ENCODE measurements at places on chromosomes 1 and 21. TPM values are rescaled to one million over a fixed set of nuclear protein-coding genes. Genes with fewer than 3 reads are reported as not detected.

OSCP1 gene
- 22.6 TPM for polyA plus RNA-seq

PRAMEF25 gene
- polyA plus RNA-seq: not detected

DNA sequence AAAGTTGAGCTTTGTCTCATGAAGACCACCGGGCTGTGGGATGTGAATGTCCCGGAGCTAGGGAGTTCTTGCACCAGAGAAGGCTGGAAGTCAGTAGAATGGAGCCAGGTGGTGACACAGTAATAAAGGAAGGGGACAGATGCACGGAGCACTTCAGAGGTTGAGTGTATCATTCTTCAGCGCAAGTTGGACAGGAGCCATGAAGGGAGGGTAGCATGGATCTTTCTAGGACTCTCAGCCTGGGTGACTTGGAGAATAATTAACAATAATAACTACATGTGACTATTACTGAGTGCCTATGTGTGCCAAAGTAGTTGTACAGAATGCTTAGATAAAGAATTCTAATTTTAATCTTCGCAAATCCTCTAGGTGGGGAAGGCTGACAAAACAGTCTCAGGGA lies 258.7 kb upstream of the AJAP1 start:
- no peak for DNase-seq

- DNase-seq: no peak
Observed at GRCh38 chr21:45739218-45740087, 95.9 kb downstream of the PCBP3 start.

DNA sequence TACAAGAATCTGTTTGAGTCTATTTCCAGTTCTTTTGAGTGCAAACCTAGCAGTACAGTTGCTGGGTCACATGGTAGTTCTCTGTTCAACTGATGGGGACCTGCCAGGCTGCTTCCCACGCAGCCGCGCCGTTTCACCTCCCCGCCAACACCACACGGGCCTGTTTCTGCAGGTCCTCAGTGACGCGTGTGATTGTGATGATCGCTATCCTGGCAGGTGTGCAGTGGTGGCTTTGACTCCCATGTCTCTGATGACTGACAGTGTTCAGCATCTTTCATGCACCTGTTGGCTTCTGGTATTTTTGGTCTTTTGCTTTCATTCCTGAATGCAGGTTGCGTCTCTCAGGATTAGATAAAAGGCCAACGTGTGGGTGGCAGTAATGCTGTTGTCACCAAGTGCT lies 41.6 kb downstream of the FAAP20 start:
- no peak for DNase-seq
